CD4-positive, alpha-beta T cell treated with Interferon alpha-2 for 1 hour (primary cell): ENCODE measurements at places on chromosomes 7 and 10.

DNA sequence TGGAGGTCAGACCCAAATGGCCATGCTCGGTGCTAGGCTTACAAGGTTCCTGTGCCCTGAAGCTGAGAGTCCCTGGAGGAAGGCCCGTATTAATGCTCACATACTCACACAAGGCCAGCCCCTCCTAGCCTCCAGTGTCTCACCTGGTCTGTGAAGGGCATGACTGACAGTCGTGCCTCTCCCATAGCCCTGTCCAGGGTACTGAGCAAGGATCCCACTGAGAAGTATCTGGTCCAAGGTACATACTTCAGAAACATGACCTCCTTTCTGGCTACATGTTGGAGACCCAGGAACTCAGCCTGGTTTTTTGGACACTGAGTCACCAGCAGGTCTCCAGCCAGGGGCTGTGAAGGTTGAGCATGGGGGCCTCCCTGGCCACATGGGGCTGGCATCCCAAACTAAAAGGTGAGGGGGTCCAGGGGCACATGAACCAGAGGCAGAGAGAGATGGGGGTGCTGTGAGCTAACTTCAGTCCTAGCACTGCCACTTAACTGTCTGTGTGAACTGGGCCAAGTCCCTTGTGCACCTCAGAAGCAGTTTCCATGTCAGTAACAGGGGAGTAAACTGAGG, 17.6 kb upstream of the RASGEF1A start:
- DNase-seq: no peak

GRCh38 chr10:124498056-124498455, 36.4 kb downstream of the LHPP start:
- DNase-seq: no peak

GRCh38 chr10:48266528-48266927, 8.0 kb downstream of the FRMPD2 start:
- DNase-seq: no peak

DNA sequence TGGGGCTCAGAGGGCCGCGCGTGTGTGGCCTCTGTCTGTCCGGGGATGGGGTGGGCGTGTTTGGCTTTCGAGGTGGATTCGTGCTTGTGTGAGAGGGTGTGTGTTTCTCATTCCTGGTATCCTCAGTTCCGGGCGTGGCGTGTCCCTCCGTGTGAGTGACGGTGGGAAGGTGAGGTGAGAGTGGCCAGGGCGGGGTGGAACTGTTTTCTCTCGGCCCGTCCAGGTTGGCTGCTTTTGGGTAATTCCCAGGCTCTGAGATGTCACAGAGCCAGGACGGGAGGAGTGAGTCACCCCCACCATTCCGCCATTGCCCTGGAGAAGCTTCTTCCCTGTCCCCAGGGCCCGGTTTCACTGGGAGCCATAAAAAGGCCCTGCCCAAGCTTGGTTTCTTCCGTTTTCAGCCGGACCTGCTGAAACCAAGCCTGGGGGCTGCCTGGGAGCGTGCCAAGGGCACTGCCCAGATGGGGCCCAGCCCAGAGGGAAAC, 21.3 kb upstream of the CLDN4 start:
- DNase-seq: no peak

DNA sequence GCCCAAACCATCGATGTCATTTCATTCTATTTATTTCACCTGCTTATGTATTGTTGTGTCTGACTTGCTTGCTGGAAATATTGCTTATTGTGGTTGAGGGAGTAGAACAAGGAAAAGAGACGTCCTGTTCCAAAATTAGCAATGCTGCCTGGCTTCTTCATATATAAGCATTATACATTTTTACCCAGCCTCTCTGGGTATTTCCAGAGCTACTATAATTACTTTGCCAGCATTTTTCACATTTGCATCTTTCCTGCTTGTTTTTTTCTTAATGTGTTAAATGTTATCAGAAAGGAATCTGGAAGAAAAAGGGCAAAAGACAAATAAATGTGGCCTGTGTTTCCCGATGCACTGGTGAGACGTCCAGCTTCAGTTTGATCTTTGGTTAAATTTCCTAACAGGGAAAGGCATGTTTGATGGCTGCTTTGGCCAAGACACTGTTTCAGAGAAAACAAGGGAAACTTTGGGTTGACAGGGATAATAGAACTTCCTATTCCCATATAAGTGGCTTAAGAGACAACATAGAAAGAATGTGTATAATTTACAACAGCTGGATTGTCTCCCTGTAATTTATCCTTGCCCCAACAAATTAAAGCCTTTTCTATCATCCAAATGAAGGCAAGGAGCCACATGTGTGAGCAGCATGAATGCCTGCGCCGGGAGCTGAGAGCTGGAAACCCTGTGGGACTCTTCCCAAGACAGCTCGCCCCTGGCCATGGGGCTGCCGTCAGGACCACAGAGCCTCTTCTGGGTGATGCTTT, 671.1 kb upstream of the CELF2 start:
- no peak for DNase-seq

DNA sequence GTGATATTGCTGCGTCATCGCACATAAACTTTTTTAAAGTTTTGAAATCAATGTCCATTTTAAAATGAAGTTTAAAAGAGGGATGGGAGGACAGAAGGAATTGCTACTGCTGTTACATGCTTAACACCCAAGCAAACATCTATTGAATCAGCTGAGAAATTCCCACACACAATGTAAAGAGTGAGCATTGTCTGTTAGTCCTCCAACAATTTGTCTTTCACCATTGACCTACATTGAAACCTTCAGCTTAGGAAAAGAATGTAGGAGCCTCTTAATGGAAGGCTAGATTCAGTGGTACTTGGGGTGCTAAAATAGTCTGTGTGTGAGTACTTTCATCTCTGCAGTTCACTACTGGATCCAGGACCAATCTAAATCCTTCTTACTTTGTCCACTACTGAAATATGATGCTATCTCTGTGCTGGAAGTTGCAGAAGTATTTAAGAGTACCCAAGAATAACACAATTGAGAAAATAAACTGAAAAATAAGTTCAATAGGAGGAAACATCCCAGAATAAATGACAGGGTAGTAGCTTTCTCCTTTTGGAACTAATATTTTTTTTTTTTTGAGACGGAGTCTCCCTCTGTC, 23.8 kb upstream of the FBXW4 start:
- no peak for DNase-seq
